ENCODE measurements at places on chromosomes 7 and 10. TPM values are rescaled to one million over a fixed set of nuclear protein-coding genes. Genes with fewer than 3 reads are reported as not detected.

Gene MSMB
- total RNA-seq, result not detected

Gene AGR3
- not detected for total RNA-seq

Gene TMEM72
- not detected for total RNA-seq

Gene PAX4
- total RNA-seq, result not detected

Gene OGDHL
- under 0.01 TPM for total RNA-seq

Gene SPDYE6
- total RNA-seq, result not detected

Gene KCP
- total RNA-seq, result 0.50 TPM

Gene CDH23
- 0.17 TPM for total RNA-seq

Gene SFTPA2
- not detected for total RNA-seq

Gene IL15RA
- 13.7 TPM for total RNA-seq

Gene CRTAC1
- not detected for total RNA-seq

Gene LRRD1
- total RNA-seq, result 0.17 TPM

Gene TBXAS1
- 2.1 TPM for total RNA-seq

Gene RPS24
- 1,917 TPM for total RNA-seq

Gene ADCY1
- 0.51 TPM for total RNA-seq

Gene LGI1
- not detected for total RNA-seq

Gene GPRIN2
- not detected for total RNA-seq

Gene HOXA6
- total RNA-seq, result 3.6 TPM

Gene MYOZ1
- 0.17 TPM for total RNA-seq

Gene NODAL
- total RNA-seq, result not detected

Gene ST8SIA6
- 0.26 TPM for total RNA-seq

Gene HK1
- 172 TPM for total RNA-seq

Gene FAM13C
- total RNA-seq, result 3.9 TPM

Gene PNLIPRP2
- not detected for total RNA-seq

Gene FIGNL1
- total RNA-seq, result 5.9 TPM

Gene MOSPD3
- 3.9 TPM for total RNA-seq

Gene RNF32
- 2.8 TPM for total RNA-seq

Gene PAPOLB
- under 0.01 TPM for total RNA-seq

Gene HSPA12A
- total RNA-seq, result 9.5 TPM

Gene SLC16A12
- total RNA-seq, result under 0.01 TPM

Gene MYPN
- under 0.01 TPM for total RNA-seq

Gene SFMBT2
- total RNA-seq, result 2.8 TPM

Gene KEL
- not detected for total RNA-seq

Gene GIMAP4
- not detected for total RNA-seq
